ENCODE measurements at places on chromosomes 16 and 17.

GRCh38 chr17:27494192-27495091 is 38.2 kb downstream of the KSR1 start:
- peak; percentile 22 for DNase-seq

DNA sequence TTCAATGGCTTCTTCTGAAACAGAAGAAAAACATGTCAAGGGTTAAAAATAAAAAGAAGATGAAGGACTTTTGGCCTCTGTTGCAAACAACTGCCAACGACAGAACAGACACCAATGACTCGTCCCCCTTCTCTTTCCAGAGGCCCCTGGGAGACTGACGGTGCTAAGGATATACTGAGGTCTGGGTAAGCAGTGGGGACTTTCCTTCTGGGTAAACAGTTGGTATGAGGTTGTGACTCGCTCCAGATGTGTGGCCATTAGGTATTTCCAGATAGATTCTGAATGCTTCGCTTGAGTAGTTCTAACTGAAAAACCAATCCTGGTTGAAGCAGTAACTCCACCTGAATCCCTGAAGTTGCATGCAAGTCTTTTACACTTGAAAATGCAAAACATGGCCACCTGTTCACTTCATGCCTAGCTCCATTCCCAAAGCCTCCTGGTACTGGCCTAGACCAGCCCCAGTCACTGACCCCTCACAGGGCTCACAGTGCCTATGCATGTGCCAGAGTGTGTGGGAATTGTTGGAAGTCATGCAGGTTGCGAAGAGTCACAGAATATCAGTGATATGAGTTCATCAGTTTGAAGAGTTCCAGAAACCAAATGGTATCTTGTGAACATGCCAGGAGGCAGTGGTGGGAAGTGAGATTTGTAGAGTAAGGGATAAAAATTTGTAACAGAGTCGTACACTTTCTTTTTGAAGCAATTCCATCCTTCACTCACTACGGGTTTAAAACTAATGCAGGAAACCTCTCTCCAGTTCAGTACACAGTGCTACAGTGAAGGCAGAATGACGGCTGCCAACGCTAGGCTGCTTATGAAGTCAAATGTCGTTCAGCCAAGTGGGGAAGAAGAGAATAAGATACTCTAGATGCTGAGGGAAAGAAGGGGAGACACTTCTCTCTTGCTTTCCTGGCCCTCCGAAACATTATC is 217.8 kb downstream of the ZFHX3 start:
- no peak for DNase-seq

DNA sequence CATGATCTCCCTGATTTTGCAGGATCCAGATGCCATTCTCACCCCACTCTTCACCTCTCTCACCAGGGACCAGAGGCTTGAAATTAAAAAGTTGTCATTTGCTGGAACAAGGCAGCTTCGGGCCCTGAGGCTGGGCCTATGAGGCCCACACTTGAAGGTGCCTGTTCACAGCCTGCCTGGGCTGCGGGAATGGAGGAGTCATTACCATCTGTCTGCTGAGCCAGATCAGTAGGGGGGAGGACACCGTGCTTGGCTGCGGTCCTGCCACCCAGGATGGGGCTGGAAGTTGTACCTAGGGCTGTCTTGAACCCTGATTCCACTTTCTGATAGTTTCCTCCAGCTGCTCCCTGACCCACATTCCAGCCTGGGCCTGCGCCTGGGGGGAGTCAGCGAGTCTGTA is 208.3 kb upstream of the N4BP1 start:
- no peak for DNase-seq

- DNase-seq = no peak
Measured at GRCh38 chr17:62819511-62820221, 11.6 kb upstream of the MARCHF10 start.

Data from nucleus accumbens (tissue), 56 donors.